ENCODE measurements at places on chromosomes 6 and 20.
A peak's percentile ranks its signal among the peaks of the same experiment; 100 is the strongest.

DNA sequence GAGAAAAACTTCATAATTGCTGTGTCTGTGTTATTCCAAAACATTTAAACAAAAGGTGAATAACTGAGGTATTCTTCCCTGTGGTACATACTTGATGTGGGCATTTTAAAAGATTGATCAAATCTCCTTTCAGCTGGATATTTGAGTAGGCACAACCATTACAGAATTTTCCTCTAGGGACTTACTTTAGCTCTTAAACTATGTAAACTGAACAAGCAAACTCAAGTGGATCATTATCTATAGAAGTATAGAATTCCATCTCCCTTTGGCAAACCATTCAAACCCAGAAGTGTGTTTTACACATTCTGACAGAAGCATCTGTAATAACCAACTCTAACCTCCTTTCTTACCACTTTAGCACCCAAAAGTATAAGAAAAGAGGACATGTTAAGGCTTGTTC is 241.4 kb downstream of the ESR1 start:
- no peak for DNase-seq

DNA sequence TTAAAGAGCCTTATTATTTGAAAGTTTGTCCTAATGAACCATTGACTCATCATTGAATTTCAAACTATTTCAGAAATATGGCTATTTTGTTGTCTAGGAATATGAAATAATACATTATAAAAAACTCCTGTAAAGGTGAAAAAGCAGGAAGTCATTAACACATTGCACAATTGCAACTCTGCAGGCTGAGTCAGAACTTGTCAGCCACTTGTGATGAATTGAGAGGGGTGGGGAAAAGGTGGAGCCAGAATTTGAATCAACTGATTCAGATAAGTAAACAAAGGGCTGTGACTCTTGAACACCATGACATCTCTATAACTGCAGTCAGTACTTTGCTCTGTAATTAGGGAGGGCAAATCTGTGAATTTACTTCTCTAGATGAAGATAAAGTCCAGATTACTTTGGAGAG is 6.0 kb downstream of the C6orf141 start:
- DNase-seq: peak; percentile 85

- no peak for DNase-seq
Measured at GRCh38 chr6:152651986-152652385, 14.8 kb upstream of the SYNE1 start.

- no peak for DNase-seq
Measured at GRCh38 chr20:40986774-40987173, 41.8 kb upstream of the TOP1 start.

- DNase-seq: no peak
Measured at GRCh38 chr6:151493161-151493803, 535 bp upstream of the CCDC170 start.

- DNase-seq: no peak
Measured at GRCh38 chr6:11970114-11970513, 42.0 kb upstream of the HIVEP1 start.

- DNase-seq: no peak
Measured at GRCh38 chr6:52359403-52359802, 2.5 kb upstream of the PAQR8 start.

GRCh38 chr6:4078691-4079471 is at the start of gene FAM217A:
FAM217A (minus strand) TSS chr6:4079137; CDS start chr6:4077414, 1,723 bp downstream.
- no peak for DNase-seq

DNA sequence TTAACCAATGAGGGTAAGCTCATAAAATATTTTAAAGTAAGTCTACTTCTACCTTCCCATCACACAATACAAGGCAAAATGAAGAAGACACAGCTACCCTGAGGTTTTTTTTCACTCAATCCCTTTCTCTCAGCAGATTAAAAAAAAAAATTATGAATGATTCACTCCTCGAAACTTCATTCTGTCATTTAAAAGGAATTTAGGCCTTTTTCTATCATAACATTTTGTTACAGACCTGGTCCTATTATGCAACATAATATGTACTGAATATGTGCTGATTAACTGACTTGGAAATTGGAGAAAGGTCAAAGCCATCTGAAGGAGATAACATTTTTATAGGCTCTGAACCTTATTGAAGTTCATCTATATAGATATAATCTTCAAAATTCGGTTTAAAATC is 45.5 kb downstream of the PRL start:
- DNase-seq: peak; percentile 14

DNA sequence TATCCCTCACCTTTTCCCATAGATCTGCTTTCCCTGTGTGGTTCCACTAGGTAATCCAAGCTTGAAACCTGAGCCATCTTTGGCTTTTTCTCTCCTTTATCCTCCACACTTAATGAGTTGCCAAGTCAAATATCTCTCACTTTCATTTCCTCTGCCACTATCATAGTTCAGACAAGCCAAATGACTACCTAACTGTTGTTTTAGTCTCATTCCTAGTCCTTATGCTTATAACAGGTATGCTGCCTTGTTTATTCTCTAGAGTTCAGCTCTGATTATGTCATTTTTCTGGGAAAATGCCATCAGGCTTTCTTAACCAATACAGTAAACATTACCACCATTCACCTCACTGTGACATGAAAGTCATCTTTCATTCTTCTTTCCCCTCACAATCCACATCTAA is 6.5 kb downstream of the EFHC1 start:
- DNase-seq: no peak

- no peak for DNase-seq
Measured at GRCh38 chr6:44487586-44487985, 100.1 kb downstream of the CDC5L start.

DNA sequence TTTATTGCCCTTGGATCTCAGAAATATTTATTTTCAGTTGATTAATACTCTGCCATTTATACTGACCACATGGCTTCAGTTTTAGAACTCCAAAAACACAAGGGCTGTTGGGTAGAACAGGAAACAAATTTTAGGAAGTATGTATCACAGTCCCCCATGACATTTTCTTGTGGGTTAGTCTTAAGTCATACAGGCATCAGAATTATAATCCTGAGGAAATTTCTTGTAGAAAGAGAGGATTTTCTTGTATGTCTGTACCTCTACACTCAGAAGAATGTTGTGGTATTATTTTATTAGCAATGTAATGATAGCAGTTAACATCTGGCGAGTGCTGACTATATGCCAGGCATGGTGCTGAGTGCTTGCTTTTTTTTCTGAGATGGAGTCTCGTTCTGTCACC is 302.9 kb downstream of the CLIC5 start:
- DNase-seq: no peak

DNA sequence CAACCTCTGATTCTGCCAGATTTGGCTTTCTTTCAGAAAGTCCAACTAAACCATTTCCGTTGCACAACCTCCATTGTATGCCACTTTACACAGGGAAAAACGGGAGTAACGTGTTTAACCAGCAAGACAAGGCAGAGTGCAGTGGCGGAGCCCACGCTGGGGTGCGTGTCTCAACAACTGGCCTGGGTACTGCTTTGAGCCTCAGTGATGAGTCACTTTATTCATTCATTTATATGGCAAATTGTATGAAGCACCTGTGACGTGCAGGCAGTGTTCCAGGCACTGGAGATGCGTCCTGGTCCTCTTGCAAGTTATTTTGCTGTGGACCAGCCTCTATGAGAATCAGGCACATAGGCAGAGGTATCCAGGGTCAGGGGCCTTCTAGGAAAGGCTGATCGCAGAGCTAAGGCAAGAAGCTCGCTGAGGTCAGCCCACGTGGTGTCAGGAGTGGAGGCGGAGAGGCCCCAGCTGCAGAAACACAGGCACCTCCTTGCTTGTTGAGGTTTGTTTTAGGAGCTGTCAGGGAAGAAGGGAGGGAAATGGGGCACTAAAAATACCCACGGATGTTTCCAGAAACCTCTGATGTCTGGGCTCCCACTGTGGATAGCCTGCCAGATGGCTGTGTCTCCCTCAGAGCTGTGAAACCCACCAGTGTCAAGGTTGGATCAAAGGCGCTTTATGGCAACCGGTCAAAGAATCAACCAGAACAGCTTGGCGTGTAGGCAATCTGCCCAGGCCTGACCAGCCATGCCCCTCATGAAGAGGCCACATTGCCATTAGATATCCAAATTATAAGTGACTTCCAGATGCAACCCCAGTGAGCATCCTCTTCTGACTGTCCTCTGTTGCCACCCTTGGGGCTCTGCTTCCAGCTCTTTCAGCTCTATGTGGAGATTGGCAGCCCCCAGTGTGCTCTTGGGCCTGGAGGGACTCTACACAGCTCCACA is 157.2 kb downstream of the CD83 start:
- DNase-seq: no peak

- DNase-seq: no peak
Measured at GRCh38 chr20:4073852-4074741, 58.7 kb upstream of the RNF24 start.

DNA sequence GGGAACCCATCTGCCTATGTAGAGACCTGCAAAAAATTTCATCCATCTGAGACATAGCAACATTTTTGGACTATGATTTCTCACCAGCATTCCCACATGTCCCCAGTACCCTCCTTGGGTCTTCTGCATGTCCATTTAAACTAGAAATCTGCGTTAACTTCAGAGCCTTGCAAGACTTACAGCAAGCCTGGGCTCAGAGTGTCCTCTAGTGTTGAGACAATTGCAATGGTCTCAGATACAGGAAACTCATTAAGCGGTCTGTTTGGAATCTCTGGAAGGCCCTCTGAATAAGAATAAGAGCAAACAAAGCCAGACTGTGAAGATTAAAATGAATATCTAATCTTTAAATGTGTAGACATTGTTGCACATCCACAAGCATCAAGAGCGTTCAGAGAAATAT is 20.5 kb upstream of the PI3 start:
- DNase-seq: no peak

GRCh38 chr6:25661129-25661779 is 9.2 kb downstream of the SCGN start:
- DNase-seq: no peak

- DNase-seq: no peak
Measured at GRCh38 chr6:68891419-68891818, 256.3 kb downstream of the ADGRB3 start.

DNA sequence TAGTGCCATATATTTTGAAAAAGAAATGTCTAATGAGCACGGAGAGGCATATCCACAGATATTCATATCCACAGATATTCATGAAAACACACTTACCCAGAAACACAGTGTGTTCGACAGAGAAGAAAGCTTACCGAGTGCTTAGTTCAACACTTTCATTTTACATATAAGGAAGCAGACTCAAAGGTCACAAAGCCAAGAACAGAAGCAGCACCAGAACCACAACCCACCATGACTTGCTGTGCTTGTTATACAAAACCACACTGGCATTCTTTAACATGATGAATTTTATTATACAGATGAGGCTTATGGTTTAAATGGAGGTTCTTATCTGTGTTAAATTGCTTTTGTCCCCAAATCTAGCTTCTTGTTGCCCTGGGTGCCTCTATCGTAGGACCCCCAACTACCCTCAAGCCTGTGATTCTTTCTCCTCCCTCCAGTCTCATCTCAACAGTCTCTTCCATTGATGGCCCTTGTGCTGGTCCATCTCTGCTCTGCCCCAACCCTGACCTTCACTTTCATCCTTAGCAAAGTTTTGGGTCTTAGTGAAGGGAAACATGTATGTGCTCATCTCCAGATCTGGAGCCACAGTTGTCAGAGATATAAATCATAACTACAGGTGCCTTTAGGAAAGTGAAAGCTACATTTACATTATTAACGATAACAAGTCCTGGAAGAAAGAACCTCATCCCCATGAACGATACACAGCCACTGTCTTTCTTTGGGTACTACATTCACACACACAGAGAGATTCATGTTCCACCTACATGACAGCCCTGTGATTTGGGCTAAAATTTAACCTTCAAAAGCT is 40.0 kb downstream of the SF3B5 start:
- no peak for DNase-seq

DNA sequence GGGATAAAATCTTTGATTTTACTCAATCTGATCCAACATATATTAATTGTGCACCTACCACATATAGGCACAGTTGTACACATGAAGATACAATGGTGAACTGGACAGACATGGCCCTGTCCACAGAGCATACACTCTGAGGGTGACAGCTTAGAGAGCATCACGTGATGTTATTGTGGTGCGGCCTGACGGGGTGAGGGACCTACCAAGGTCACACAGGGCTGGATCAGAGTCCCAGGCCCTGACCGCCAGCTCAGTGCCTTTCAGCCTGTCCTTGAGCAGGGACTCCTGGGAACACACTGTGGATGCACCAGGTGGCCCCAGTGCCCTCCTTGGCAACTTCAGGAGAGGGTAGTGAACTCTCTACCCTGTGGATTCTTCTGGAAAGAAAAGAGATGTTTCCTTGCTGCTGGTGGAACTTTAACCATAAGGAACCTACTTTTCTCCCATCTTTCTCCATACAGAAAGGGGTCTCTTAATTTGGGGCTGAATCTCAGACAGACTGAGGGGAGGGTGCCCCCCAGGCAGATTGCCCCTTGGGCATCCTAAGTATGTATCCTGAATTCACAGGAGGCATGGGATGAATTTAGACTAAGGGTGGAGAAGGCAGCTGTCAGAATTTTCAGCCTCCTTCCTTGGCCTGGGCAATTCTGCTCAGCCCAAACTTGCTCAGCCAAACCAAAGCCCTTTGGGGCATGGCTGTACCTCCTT is 26.5 kb downstream of the PCK1 start:
- DNase-seq: no peak

- DNase-seq: no peak
Measured at GRCh38 chr6:43948527-43949485, 178.4 kb downstream of the MRPL14 start.

GRCh38 chr6:106025655-106026054 is 60.5 kb upstream of the PRDM1 start:
- no peak for DNase-seq

DNA sequence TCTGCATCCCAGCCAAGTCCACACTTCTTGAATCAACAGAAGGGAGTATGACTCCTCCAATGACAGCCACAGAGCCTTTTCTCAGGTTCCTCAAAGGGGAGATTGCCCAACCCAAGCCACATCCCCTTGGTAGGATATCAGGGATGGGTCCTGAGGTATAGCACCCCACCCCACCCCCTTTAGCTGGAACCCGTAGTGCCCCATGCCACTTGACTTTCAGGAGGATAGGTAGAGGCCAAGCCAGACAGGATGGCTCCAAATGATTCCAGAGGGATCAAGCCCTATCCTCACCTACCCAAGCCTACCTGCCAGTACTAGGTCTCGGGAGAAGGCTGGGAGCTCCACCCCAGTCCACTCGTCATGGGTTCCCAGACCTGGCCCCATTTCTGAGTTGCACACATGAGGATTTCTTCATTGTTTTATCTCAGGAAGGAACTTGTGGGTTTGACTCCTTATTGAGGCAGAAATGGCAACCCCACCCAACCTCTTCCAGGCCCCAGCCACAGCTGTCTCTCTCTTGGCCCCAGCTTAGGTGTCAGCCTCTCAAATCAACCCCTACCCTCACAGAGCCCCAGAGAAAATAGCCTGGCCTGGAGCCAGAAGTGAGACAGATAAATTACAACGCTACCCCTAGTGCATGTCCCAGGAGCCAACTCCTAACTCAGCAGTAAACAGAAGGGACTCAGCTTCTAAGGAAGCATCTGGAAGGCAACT is 3.6 kb downstream of the CCND3 start:
- no peak for DNase-seq

DNA sequence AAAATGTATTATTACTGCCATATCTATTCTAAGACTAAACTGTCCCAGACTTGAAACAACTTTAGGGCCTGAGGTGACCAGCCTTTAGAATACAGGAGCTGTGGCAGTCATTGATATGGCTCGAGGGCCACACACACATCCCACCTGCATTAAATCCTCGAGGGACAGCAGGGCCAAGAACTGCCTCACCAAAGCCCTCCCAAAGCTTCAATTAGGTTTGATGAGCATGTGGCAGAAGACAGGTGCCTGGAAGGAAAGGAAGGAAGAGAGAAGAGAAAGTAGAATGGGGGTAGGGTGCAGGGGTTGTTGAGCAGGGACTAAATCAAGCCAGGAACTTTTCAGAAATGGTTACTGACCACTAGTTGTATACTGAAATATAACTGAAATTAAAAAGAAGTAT is 115.0 kb downstream of the PDSS2 start:
- DNase-seq: no peak

GRCh38 chr20:51579137-51579536 is 36.6 kb upstream of the NFATC2 start:
- no peak for DNase-seq
